ENCODE measurements at places on chromosomes 13 and 19.

DNA sequence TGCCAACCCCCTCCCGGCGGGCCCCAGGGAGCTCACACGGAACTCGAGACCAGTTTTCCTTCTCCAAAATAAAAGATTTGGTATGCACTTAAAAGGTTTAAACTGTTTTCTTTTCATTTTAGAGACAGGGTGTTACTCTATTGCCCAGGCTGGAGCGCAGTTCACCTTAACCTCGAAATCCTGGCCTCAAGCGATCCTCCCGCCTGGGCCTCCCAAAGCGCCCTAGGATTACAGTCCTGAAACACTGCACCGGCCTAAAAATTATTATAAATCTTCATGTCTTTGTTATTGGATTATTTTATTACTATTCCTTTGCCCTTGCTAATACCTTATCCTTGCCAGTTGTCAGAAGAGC, 553 bp upstream of the SLC7A1 start:
- H3K27me3 ChIP-seq, result peaks cover 12% of the 10 kb centered on the region
- H3K4me3 ChIP-seq, result peak overlapping the region; percentile 43
- peaks cover 21% of the 10 kb centered on the region for H3K4me1 ChIP-seq
- H3K27ac ChIP-seq, result no peak overlapping the region
- no peaks in the 10 kb centered on the region for H3K36me3 ChIP-seq

GRCh38 chr13:45042539-45042938, 53.2 kb downstream of the GPALPP1 start:
- no peak overlapping the region for H3K27ac ChIP-seq
- H3K4me1 ChIP-seq, result peaks cover 10% of the 10 kb centered on the region
- DNase-seq, result no peak

- DNase-seq, result no peak
- H3K4me1 ChIP-seq, result peaks cover 6% of the 10 kb centered on the region
- H3K4me3 ChIP-seq, result no peak overlapping the region
- H3K27ac ChIP-seq, result peak overlapping the region; percentile 20
- peaks cover 53% of the 10 kb centered on the region for H3K36me3 ChIP-seq
Measured at GRCh38 chr13:51726446-51727193, 77.3 kb downstream of the DHRS12 start.

GRCh38 chr13:84487752-84488151, 605.5 kb upstream of the SLITRK1 start:
- no peaks in the 10 kb centered on the region for H3K36me3 ChIP-seq
- no peak for DNase-seq
- H3K4me1 ChIP-seq, result no peaks in the 10 kb centered on the region
- H3K27ac ChIP-seq, result no peak overlapping the region
- H3K27me3 ChIP-seq, result no peaks in the 10 kb centered on the region
- H3K4me3 ChIP-seq, result no peak overlapping the region

- H3K4me3 ChIP-seq, result no peak overlapping the region
- peaks cover 22% of the 10 kb centered on the region for H3K36me3 ChIP-seq
- H3K4me1 ChIP-seq, result peaks cover 36% of the 10 kb centered on the region
- no peaks in the 10 kb centered on the region for H3K27me3 ChIP-seq
- H3K27ac ChIP-seq, result peak overlapping the region; percentile 95
Measured at GRCh38 chr19:1214862-1215731, 9.5 kb downstream of the STK11 start.

- no peak overlapping the region for H3K27ac ChIP-seq
- H3K4me3 ChIP-seq, result no peak overlapping the region
- no peak for DNase-seq
Measured at GRCh38 chr19:7865262-7865911, 8.8 kb downstream of the PRR36 start.

Measured in CD14-positive monocyte (primary cell).